SIG-M5 (cell line): ENCODE measurements at places on chromosomes 1 and 21.

DNA sequence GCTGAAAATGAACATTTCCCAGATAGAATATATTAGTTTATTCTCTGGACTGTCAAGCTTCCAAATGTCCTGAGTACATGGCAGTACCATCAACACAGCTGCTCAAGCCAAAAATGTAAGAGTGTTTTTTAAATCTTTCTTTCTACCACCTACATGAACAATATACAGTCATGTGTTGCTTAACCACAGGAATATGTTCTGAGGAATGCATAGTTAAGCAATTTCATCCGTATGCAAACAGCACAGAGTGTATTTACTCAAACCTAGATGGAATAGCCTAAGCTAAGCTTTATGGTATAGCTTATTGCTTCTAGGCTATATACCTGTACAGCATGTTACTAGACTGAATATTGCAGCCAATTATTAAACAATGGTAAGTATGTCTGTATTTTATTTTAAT lies 561.9 kb upstream of the ADGRL4 start:
- DNase-seq = no peak

- DNase-seq = no peak
These were observed 3.1 kb downstream of the OLIG2 start for GRCh38 chr21:33028773-33029384.

DNA sequence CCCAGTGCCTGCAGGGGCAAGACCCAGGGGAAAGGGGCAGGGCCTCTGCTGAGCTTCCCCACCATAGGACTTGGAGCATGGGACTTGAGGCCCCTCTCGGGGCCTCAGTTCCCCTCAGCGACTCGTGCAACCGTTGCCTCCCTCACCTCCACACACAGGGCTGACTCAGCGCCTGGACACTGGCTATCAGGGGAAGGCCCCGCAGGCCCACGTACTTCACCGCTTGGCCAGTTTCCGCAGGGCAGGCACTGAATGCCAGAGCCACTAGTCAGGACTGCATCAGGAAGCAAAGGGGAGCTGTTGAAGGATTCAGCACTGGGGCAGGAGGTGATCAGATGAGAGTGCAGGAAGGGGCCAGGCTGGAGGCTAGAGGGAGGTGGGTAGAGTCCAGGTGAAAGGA lies 15.5 kb upstream of the FAM131C start:
- DNase-seq = no peak

GRCh38 chr1:235637756-235638534 lies 11.6 kb downstream of the GNG4 start:
- no peak for DNase-seq

- no peak for DNase-seq
These were observed 20.4 kb upstream of the VPS13D start for GRCh38 chr1:12209495-12209832.

DNA sequence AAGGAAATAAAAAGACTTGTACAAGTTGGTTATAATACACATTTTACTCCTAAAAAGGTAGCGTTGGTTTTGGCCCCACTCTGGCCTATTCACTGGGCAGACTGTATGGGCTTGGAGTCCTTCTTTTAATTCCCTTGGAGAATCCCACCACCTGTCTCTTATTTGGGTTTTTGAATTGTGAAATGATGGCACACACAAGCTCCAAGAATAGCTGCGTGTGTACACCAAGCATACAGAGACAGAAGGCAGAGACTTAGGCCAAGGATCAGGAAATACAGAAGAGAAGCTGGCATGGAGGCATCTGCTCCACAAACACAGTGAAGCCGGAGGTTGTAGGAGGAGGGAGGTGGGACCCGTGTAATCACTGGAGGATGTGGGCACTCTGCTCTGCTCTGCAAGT lies 29.1 kb downstream of the DDR2 start:
- no peak for DNase-seq

- no peak for DNase-seq
These were observed 116.3 kb downstream of the SLC30A10 start for GRCh38 chr1:219812086-219812485.

GRCh38 chr1:119924948-119925898 lies 28.9 kb upstream of the ADAM30 start:
- no peak for DNase-seq

DNA sequence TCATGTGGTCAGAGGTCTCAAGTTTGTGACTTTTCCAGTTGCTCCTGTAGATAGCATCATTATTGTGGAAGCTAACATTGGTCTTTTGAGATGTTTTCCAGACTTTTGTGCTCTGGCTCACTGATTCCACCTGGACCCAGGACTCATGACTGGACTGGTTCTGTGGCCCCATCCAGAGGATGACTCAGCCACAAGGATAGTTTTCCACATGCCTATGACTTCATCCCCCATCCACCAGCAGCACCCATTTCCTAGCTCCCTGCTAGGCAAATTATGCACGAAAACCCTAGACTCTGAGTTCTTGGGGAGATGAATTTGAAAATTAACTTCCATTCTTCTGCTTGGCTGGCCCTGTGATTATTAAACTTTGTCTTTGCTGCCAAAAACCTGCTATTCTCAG lies 949.3 kb downstream of the MRPL39 start:
- DNase-seq = no peak

- DNase-seq = no peak
These were observed 41.8 kb downstream of the GATAD2B start for GRCh38 chr1:153880962-153881361.

- no peak for DNase-seq
These were observed at the start of gene KCNK1 for GRCh38 chr1:233613252-233614172. KCNK1 (plus strand) TSS chr1:233614106; CDS start chr1:233614172, 66 bp downstream.

DNA sequence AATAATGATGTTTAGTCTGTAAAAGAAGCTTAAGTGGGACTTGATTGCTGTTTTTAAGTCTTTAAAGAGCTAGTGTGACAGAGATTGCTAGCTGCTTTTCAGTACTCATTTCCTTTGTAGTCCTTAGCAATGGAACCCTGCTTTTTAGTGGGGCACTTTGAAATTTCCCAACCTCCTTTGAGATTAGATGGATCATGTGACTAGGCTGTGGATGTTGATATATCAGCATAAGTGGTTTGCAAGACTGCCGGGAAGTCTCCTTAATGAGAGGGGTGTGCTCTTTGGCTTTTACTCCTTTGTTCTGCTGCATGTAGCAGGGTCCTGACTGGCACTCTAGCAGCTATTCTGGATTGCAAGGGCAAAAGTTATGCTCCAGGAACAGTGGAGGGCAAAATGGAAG lies 11.2 kb upstream of the RCOR3 start:
- no peak for DNase-seq

DNA sequence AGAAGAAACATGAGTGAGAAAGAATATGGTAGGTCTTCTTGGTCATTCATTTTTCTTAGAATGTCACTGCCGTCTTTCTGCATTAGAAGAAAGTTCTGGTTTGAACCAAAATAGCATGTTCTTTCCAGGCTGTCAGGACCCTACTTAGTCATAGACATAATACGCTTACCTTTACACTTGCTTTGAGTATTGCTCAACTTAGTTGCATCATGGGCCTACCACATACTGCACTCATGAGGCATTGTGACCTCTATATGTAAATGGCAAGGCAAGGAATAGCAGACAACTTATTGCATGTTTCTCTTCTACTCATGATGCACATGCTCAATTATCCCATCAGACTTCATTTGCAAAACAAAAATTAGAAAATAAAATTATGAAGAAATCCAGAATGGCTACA lies 415.0 kb downstream of the HLX start:
- DNase-seq = no peak

GRCh38 chr1:235415008-235415904 lies 48.0 kb downstream of the TBCE start:
- no peak for DNase-seq

GRCh38 chr1:170836141-170836540 lies 99.2 kb upstream of the MROH9 start:
- DNase-seq = no peak
